ENCODE measurements at places on chromosomes 11 and 22.

DNA sequence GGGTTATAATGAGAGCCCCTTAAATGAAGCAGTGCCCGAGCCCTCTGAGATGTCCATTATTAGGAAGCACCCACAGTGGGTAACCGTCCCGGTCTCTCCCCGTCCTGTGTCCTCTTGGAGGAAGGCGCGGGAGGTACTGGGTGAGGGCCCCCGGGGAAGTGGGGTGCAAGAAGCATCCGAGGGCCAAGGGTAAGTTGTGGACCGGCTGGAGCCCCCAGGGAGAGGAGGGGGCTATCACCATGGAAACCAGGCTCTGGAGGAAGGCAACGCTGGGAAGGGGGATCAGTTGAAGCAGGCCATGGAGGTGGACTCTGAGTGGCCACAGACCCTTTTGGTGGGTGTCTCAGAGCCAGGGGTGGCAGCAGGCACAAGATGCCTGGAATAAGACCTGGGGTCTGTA, 173.6 kb downstream of the ST3GAL4 start:
- no peak for DNase-seq

GRCh38 chr11:130614591-130614990, 166.1 kb downstream of the ADAMTS15 start:
- DNase-seq: no peak

- no peak for DNase-seq
Observed at GRCh38 chr11:115871161-115871760, 367.0 kb upstream of the CADM1 start.

- DNase-seq: peak; percentile 31
Observed at GRCh38 chr11:26901162-26901561, 92.8 kb upstream of the FIBIN start.

DNA sequence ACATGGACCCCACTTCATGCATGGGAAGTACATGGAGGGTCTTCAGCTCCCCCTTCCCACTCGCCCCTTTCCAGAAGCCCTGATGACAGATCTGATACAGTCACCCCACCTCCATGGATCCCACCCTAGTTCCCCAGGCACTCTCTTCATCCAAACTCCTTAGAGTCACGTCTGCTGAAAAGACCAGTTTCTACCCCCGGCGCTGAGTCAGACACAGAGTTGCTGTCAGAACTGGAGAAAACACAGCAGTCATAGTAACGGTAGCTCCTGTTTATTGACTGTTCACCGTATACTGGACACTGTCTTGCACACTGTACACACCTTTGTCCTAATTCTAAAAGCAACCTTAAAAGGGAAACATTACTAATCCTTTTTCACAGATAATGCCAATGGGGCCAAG, 29.1 kb downstream of the DRD2 start:
- DNase-seq: no peak

- no peak for DNase-seq
Observed at GRCh38 chr22:21736084-21736642, 569 bp upstream of the YPEL1 start.

DNA sequence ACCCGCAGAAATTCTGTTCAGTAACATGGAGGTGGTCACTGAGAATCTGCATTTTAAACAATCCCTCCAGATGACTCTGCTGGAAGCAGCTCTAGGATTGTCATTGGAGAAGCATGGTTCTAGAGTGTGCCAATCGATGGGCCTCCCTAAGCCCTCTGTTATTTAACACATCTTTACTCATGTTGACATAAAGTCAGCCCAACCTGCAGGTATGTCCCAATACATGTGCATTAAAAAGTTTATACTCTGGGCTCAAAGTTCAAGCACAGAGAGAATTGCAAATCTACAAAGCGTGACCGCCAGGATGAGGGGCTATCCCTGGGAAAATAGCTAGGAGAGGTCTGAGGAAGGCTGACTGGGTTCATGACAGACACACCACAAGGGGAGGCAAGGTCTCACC, 116.4 kb downstream of the KIRREL3 start:
- no peak for DNase-seq

GRCh38 chr11:3836903-3837302, 3.9 kb downstream of the RHOG start:
- DNase-seq: no peak

- DNase-seq: no peak
Observed at GRCh38 chr11:296171-297050, 2.9 kb downstream of the IFITM5 start.

DNA sequence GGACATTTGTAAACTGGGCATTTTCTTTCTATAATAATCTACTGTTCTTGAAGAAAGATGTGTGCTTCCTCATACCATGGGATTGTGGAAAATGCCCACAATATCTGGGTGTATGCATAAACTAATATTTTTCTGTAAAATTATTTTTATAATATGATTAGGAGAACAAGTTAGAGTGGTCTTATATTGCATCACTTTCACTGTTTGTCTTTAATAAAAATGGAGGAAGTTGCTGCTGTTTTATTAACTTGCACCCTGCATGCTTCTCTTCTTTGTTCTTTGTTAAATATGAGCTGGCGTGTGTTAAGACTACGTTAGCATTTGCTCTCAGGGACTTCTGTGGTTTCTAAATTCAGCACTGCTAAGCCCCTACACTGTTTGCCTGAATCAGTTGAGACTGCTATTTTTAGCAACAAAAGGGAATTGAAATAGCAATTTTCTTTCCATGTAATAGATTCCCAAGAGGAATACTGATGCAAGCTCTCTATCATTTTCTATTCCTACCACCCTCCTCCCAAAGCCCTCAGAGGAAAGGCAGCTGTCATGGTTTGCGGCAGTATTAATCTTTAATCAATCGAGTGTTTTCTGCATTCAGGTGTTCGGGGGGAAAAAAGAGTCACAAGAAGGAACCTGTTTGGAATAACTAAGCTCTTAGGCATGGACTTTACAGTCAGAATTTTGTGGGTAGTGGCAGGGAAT, 56.1 kb downstream of the HSD17B12 start:
- no peak for DNase-seq
